ENCODE measurements at places on chromosomes 2 and 18.

- no peak for DNase-seq
These were observed 103.4 kb upstream of the TFCP2L1 start for GRCh38 chr2:121388371-121388770.

DNA sequence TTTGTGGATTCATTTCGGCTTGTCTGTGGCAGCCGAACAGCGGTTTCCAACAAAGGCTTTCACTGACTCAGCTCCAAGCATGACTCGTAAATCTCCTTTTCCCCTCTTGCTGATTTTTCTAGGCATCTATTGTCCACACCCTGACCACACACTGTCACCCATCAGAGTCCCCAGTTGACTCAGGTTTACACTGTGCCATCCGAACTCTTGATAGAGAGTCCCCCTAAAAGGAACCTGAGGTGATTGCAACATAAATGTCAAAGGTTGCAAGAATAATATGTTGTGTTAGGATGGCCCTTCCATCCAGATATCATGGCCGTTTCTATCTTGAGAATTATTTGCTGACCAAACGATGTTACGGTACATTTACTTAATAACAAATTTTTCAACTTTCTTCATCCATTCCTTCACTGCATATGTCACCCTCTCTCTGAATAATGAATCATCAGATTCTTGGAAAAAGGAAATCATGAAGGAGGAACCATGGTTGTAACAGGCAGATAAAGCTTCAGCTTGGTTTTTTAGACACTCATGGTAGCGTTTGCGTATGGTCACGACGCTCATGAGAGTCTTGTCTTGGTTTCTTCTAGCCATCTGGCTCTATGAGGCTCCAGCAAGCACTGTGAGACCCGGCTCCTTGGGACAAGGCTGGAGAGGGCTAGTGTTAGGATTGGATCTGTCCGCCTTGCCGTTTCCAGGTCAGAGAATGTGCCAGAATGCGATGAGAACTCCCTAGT is 72.1 kb downstream of the NPAS2 start:
- DNase-seq = no peak

DNA sequence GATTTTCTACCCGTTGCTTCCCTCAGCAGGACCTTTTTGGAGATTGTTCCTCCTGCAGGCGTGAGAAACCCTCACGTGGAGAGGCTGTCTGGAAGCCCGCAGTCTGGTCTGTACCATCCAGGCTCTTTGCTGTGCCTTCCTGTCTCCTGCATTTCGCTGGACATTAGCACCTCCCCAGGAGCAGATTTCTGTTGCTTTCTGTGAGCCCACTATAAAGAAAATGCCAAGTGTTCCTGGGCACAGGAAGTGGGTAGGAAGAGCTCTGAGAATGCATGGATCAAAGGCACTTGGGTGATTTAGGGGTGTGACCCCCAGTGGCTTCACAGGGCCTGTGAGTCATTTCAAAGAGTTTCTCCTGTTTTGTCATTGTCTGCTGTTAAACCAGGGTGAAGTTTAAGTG is 27.3 kb downstream of the SPTBN1 start:
- DNase-seq = no peak

DNA sequence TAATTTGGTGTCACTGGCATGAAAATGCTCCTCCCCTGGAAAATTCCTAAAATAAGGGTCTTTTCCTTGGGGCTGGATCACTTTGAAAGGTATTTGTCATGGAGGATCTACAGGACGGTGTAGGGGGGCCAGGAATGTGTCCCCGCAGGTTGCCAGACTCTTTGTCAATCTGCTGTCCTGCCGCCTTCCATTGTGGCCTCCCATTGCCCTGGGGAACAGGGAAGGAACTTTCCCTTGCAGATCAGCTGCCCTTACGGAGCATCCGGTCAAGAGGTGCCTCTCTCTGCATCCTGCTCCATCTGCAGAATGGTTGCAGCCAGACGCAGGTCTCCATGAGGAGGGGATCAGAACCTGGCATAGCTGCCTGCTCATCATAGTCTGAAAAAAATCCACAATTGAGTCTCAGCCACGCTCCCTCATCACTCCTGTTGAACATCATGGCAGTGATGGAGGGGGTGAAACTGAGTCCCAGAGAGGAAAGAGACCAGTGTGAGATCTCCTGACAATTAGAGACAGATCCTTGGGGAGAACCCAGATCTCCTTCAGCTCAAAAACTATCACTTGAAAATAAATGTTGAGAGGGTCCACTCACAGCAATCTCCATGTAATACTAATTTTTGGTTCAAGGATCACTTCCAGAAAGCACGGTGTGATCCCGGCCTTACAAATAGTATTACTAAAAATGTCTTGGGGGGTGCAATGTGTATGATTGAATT is 244.8 kb downstream of the MYCN start:
- no peak for DNase-seq

DNA sequence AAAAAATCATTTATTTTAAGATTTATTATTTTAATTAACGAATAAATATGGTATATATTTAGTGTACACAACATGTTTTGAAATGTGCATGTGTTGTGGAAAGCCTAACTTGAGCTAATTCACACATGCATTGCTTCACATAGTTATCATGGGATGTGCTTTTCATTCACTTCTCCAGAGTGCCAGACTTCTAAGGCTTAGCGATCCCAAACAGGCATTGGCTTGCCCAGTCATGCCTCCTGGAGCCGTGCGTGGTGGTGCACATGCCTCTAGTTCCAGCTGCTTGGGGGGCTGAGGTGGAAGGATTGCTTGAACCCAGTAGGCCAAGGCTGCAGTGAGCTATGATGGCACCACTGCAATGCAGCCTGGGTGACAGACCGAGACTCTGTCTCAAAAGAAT is 40.5 kb downstream of the ARHGEF4 start:
- no peak for DNase-seq

GRCh38 chr2:27024188-27024587 is 8.6 kb upstream of the TMEM214 start:
- DNase-seq = no peak

- no peak for DNase-seq
These were observed 4.9 kb downstream of the ASAP2 start for GRCh38 chr2:9211496-9211895.

DNA sequence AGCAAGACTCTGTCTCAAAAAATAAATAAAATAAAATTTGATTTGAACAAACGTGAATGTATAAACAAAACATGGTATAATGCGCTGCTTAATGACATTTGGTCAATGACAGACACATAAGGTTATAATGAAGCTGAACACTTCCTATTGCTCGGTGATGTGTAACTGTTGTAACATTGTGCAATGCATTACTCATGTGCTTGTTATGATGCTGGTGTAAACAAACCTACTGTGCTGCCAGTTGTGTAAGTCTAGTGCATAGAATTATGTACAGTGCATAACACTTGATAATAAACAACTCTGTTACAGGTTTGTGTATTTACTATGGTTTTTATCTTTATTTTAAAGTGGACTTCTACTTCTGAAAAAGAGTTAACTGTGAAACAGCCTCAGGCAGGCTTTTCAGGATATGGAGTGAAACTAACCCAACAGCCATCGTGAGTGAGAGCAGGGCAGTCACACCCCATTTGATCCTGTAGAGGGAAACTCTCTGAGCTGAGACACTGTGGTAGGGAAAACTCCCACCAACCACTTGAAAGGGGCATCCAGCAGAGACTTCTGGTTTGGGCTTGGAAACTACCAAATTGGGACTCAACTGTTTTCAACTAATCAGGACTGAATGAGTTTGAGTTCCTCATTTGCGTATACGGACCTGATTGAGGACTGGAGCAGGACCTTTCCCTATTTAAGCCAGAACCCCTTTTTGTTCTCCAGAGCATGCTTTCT is 8.7 kb upstream of the RPRD1A start:
- DNase-seq = no peak

- no peak for DNase-seq
These were observed 142.4 kb upstream of the ALPP start for GRCh38 chr2:232236200-232236599.

- peak; percentile 94 for DNase-seq
These were observed 11.0 kb upstream of the SFTPB start for GRCh38 chr2:85678794-85679672.

- no peak for DNase-seq
These were observed 35.6 kb downstream of the PXDN start for GRCh38 chr2:1708476-1709334.

- DNase-seq = no peak
These were observed 210.6 kb downstream of the TFCP2L1 start for GRCh38 chr2:121074293-121074932.

DNA sequence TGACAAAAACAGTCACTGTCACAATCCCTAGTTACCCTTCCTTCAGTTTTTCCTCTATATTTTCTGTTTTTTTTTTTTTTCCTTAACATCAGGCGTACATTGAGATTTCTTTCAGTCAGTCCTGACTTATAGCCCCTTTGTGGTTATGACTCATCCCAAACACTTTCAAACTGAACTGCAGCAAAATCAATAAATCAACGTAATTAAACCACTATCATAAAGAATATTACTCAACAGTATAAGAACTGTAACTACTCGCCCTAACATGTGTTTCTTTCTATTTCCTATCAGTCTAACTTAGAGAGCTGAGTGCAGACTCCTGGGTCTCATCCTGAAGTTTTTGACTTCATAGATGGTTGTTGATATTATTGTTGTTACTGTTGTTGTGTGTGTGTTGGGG is 523.5 kb downstream of the LRRTM4 start:
- DNase-seq = no peak

DNA sequence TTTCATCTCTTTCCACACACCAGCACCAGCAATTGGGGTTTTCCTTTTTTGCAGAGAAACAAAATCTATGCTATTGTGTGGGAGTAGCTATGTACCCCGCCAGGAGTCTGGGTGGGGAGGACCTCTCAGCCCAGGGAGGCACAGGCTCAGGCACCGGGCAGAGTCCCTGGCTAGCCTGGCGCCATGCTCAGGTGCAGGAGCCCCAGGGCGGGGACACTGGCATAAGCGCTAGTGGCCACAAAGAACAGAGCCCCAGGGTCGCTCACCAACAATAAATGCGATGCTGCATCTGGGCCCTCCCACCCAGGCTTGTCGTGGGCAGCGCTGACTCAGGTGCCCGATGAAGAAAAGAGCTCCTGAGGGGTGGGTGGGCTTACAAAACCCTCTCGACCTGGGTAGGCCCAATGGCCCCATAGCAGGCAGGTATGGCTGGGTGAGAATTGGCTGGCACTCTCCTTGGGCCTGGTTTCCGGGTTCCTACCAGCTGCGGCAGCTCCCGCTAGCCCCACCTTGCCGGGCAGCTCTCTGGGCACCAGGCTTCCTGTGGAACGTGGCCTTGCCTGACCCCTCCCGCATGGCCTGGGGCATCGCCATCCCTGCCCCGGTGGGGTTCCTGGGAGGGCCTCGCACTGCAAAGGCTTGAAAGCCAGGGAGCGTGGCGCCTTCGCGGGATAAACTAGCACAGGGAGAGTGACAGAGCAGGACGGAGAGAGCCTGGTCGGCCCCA is 31.8 kb upstream of the COL6A3 start:
- peak; percentile 52 for DNase-seq

DNA sequence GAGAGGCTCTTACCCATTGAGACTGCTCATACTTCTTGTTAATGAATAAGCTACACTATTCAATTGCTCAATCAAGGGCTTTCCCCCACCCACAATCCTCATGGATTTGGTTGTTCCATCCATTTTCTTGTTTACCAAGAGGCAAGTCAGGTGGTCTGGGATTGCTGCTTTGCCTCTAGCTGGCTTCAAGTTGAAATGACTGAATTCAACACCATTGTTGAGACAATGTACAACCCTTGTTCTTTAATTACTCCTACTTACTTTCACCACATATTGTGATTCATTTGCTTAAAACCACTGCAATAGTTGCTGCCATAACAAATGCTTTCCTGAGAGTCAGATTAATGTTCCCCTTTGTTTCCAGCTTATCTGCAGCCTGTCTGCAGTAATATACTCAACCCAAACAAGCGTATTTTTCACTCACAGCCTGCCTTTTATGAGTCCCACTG is 532.2 kb downstream of the RIT2 start:
- no peak for DNase-seq

DNA sequence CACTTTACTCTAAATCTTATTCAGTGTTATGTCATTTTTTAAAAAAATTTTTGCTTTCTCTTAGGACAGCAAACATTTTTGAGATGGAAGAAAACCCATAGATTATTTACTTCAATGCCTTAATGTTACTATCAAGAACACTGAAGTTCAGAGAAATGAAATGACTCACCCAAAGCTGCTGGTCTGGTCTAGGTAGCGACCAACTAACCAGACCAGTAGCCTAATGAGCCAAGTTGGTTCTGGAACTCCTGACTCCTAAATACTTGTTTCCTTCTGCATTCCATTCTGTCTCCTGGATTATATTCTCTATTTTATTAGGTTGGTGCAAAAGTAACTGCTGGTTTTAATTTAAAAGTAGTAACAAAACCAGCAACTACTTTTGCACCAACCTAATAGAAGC is 35.4 kb downstream of the SLC8A1 start:
- no peak for DNase-seq

GRCh38 chr18:24388957-24389356 is 8.7 kb downstream of the OSBPL1A start:
- no peak for DNase-seq

DNA sequence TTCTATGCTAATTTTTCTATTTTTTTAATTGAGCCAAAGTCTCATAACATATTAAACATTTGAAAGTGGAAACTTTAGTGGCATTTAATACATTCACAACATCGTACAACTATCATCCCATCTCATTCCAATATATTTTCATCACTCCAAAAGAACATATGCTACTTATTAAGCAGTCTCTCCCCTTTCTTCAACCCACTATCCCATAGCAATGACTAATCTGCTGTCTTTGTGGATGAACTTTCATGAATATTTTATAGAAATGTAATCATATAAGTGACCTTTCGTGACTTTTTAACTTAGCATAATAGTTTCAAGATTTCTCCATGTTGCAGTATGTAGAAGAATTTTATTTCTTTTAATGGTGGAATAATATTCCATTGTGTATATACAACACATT is 90.3 kb downstream of the CCDC178 start:
- DNase-seq = no peak

DNA sequence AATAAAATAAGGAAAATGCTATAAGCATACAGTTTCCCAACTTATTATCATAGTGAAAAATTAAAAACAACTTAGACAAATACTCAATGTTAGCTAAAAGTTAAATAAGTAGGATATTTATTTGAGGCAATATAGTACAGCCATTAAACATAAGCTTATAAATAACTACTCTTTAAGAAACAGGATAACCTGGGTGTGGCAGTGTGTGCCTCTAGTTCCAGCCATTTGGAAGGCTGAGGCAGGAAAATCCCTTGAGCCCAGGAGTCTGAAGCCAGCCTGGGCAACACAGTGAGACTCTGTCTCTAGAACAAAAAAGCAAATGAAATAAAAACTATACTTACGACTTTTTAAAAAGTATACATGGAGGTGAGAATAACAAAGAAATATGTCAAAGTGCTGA is 39.7 kb downstream of the VIL1 start:
- DNase-seq = no peak

GRCh38 chr2:161104054-161104553 is 56.1 kb upstream of the TANK start:
- DNase-seq = no peak

DNA sequence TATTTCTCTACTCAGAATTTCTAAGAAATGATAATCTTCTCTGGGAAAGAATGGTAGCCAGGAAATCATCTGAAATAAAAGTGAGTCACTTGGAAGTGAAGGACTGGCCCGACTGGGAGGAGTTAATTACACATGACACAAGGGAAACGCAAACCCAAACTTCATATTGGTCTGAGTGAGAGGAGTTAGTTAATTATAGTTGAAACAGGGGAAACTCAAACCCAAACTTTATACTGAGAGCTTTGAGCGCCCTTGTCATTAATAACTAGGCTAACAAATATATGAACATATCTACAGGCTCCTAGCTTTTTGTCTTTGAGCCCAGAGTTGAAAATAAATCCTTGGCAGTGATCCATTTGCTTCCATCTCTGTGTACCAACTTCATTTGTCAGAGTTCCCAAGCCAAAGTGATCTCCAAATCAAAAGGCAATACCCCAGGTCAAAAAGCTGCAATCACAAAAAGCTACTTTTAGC is 187.8 kb upstream of the COL3A1 start:
- DNase-seq = no peak

All from pancreas (tissue), 10 donors.